ENCODE measurements at places on chromosomes 12 and 14. TPM values are rescaled to one million over a fixed set of nuclear protein-coding genes. Genes with fewer than 3 reads are reported as not detected.
A peak's percentile ranks its signal among the peaks of the same experiment; 100 is the strongest.

- no peak for DNase-seq
Measured at GRCh38 chr12:32589165-32589865, 89.8 kb upstream of the DNM1L start.

CCNK gene
- total RNA-seq: 21.7 TPM

GRCh38 chr12:107762874-107763273, 1.9 kb upstream of the PRDM4 start:
- DNase-seq: no peak

KRT7 gene
- not detected for total RNA-seq

DNA sequence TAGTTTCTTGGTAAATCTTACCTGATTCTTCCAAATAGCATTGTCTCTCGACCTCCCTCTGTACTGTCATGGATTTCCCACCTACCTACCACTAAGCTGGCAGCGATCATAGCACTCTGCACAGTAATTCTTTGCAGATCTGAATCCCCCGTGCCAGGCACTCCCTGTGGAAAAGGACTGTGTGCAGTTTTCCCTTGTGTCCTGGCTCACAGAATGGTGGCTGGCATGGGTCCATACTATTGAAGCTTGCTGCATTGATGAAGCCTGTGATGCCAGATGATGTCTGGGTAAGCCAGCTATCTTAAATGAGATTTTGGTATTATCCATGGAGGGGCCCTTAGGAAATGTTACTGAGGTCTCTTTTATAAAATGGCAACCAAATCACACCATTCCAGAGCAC, 135.7 kb downstream of the RPAP3 start:
- DNase-seq: no peak

DNA sequence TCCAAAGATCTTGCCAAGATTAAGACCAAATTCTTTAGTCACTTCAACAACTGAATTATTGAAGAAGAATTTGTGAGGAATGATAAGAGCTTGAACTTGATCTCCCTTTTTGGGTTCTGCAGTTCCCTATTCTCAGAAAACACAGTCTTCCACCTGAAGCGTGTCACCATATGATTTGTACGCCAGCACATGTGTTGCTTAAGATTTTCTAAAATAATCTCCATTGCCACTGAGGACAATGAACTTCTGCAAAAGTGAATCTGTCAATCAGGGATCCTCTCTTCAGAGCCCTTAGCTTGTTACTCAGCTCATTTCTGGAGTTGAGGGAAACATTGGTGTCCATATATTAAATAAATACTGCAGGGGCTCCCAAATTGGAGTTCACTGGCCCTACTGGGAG, 4.2 kb upstream of the SPIC start:
- no peak for DNase-seq

DNA sequence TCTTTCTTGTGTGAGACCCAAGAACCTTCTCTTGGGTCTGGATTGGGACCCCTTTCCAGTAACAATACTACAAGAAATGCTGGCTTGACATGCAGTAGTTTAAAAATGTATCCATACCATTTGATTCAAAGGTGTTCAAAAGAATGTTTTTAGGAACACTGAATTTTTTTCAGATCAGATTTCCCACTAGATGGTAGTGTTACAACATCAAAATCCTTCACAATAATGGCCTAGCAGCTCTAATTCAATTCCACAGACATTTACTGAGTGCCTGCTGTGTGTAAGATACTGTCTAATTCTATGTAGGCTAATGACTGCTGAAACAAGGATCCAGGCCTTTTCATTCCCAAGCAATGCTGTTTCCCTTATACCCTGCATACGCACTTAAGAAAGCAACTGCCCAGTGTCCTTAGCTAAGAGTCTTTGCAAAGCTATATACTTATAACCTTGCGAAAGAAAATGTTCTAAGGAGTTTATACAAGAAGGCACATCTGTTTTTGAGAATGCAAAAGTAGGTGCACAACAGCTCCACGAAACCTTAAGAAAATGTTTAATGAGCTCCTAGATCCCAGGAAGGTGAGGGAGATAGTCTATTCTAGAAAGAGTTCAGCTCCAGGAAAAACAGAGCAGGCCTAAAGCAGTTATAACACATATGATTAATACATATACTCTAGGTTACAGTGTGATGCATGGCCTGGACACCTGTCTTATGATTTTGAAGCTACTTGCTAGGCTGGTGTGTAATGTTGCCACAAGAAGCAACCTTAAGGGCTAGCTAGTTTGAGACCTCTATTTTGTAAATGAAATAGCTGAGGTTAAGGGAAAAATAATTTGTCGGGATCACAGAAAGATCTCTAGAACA, 50.9 kb upstream of the PKP2 start:
- peak; percentile 59 for DNase-seq

- DNase-seq: no peak
Measured at GRCh38 chr14:58722441-58722840, 84.7 kb downstream of the DACT1 start.

Measured in SK-MEL-5 (cell line).